Activated CD4-positive, alpha-beta T cell treated with anti-CD3 and anti-CD28 coated beads for 4 hours (primary cell): ENCODE measurements at places on chromosomes 12 and 14.
A peak's percentile ranks its signal among the peaks of the same experiment; 100 is the strongest.

DNA sequence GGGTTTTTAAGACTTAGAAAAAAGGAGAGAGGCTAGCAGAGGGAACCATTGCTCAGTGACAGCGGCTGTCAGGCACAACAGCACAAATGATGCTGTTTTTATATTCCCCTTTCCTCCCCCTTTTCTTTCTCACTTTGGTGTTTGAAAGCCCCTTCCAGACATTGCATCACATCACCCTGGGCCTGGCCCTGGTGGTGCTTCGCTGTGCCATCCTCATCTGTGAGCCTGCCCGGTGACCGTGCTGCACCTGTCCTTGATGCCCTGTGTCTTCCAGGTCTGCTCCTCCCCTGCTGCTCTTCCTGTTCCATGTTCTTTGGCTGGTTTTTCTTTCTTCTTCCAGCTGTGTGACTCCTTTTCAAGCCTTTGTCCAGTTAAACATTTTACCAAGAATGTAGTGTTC, 24.8 kb downstream of the KLC1 start:
- no peak for DNase-seq

DNA sequence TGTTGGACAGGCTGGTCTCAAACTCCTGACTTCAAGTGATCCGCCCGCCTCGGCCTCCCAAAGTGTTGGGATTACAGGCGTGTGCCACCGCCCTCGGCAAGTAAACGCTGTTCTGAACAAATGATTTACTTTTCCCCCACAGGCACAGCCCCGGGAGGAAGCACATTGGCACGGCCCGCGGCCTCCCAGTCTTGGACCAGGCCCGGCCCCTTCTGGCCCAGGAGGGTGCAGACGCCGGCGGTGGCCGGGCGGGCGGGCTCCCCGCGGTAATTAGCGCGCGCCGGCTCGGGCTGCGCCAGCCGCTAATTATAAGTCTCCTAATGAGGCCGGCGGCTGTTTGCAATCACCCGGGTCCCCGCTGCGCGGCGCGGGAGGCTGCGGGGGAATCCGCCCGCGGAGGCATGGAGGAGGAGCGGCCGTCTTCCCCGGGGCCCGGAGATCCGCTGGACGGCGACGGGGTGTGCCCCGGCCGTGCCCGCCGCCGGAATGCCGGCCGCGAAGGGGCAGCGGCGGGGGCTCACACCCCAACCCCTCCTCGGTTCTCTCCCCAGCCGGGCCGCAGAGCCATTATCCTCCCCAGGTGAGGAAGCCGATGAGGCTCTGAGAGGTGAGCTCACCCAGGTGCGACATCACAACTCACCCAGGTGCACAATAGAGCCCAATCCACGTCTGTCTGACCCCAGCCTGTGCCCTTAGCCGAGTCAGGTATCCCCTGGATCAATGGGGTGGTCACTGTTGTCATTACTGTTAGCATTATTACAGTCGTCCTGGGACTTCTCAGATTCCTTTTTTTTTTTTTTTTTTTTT, 3.3 kb upstream of the POP5 start:
- peak; percentile 56 for DNase-seq

GRCh38 chr14:58659846-58660245, 22.1 kb downstream of the DACT1 start:
- no peak for DNase-seq

- no peak for DNase-seq
Observed at GRCh38 chr12:106906715-106907114, 49.0 kb upstream of the TMEM263 start.

- no peak for DNase-seq
Observed at GRCh38 chr12:104467346-104467837, 10.6 kb downstream of the CHST11 start.

- DNase-seq, result no peak
Observed at GRCh38 chr14:26765768-26766520, 168.1 kb upstream of the NOVA1 start.

GRCh38 chr12:116604178-116604895, 45.2 kb downstream of the MAP1LC3B2 start:
- DNase-seq, result no peak

DNA sequence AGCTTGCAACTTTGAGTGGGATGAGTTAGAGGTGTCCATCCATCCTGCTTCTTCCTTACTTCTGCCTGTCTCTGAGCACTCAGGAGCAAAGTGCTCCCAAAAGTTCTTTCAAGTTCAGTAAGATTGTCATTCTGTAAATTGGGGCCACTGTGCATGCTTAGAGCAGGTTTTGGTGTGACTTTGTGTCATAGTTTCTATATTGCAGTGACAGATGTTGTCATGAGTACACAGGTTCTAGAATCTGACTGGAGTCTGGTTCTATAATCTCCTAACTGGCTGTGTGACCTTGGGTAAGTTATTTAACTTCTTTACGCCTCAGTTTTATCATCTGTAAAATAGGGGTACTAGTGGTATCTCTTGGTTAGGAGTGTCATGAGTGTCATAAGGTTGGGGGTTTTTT, 202.7 kb upstream of the BCL2L14 start:
- DNase-seq, result no peak

- no peak for DNase-seq
Observed at GRCh38 chr12:58131986-58132755, 190.8 kb downstream of the ATP23 start.

GRCh38 chr12:56695327-56696101, 7.4 kb upstream of the PTGES3 start:
- DNase-seq, result no peak

- DNase-seq, result no peak
Observed at GRCh38 chr12:1879633-1880032, 38.8 kb downstream of the CACNA2D4 start.

DNA sequence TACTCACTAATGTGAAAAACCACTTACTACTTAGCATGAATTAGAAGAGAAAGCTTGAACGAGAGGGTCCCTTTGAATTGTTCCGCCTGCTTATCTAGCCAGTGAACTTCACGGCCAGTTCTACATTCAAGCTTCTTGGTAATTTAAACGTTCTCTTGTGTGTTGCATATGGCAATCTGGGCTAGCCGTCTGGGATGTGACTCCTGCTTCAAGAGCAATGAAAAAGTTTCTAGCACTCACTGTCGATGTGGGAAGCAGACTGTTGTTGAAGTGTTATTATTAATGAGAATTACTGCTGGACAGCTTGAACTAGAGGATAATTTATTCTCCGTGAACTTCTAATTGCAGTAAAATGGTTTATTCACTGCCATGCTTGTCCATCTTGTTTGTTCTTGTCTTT, 93.9 kb downstream of the SLC15A5 start:
- DNase-seq, result no peak

DNA sequence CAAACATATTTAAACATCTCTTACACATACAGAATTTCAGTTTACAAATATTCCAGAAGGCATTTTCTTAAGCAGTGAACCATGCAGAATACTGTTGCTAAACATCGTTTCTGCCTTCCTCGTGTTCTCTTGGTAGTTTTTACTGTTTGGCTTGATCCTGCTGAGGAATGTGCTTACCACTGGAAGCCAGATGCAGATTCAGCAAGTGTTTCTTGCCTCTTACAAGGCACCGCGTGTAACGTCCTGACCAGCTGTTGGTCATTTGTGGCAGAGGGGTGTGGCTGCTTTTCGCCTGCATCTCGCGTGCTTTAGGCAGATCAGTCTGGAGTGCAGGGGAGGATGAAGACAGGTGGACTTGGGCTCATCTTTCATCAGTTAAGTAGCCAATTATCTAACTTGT, 12.4 kb downstream of the EIF2B1 start:
- DNase-seq, result no peak

GRCh38 chr12:65868133-65868705, 43.9 kb downstream of the HMGA2 start:
- DNase-seq, result no peak

- DNase-seq, result no peak
Observed at GRCh38 chr14:89239023-89239422, 178.0 kb downstream of the FOXN3 start.

DNA sequence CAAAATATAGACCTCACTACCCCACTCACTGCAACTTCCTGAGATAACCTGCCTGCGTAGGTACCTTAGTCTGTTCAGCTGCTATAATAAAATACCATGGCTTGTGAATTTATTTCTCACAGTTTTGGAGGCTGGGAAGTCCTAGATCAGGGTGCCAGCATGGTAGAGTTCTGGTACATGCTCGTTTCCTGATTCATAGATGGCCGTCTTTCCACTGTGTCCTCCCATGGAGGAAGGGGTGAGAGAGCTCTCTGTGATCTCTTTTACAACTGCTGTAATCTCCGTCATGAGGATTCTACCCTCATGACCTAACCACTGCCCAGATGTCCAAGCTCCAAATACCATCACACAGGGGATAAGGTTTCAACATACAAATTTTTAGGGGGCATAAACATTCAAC, 49.7 kb downstream of the KCNA1 start:
- no peak for DNase-seq

- no peak for DNase-seq
Observed at GRCh38 chr12:80769553-80770140, 52.9 kb downstream of the MYF5 start.

GRCh38 chr12:57476993-57477709, 2.5 kb downstream of the ARHGAP9 start:
- no peak for DNase-seq

- DNase-seq, result no peak
Observed at GRCh38 chr12:47082283-47082682, 2.5 kb upstream of the AMIGO2 start.

GRCh38 chr12:119341020-119341419, 6.5 kb downstream of the CCDC60 start:
- DNase-seq, result no peak

GRCh38 chr12:122137229-122137628, 36.8 kb downstream of the IL31 start:
- no peak for DNase-seq

GRCh38 chr12:114817571-114818425, 133.8 kb upstream of the TBX3 start:
- DNase-seq, result no peak
